ENCODE measurements at places on chromosomes 3 and 15. TPM values are rescaled to one million over a fixed set of nuclear protein-coding genes. Genes with fewer than 3 reads are reported as not detected.

GRCh38 chr3:119205209-119205608, 31.8 kb downstream of the UPK1B start:
- H3K4me1 ChIP-seq: no peaks in the 10 kb centered on the region
- no peak overlapping the region for H3K27ac ChIP-seq
- no peak overlapping the region for H3K4me3 ChIP-seq
- no peak for DNase-seq

GRCh38 chr3:53694046-53694445, 152.2 kb downstream of the CHDH start:
- H3K27me3 ChIP-seq: no peaks in the 10 kb centered on the region
- no peak overlapping the region for H3K4me3 ChIP-seq
- no peaks in the 10 kb centered on the region for H3K4me1 ChIP-seq
- H3K36me3 ChIP-seq: no peaks in the 10 kb centered on the region

The CHRD gene
- total RNA-seq: 26.5 TPM

GRCh38 chr15:45993072-45993471, 358.2 kb downstream of the SQOR start:
- no peaks in the 10 kb centered on the region for H3K36me3 ChIP-seq
- no peak overlapping the region for H3K4me3 ChIP-seq
- H3K4me1 ChIP-seq: no peaks in the 10 kb centered on the region
- H3K27ac ChIP-seq: no peak overlapping the region
- DNase-seq: no peak

The SV2B gene
- 0.36 TPM for total RNA-seq

DNA sequence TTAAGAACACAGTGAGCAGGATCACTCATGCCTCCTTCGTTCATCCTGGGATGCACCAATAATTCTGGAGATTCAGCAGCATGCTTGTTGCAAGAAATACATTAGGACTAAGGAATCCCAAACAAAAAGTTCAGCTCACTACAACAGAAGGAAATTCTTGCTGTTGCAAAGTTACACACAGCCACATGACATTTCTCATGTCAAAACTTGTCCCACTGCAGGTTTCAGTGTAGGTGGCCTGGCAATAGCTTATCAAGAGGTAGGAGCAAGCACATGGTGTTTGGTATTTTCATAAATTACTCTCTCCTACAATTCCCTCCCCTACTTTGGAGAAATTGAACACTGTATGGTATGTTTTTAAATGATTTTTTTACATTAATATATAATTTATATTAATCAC, 399.6 kb upstream of the EPHA3 start:
- no peak overlapping the region for H3K27ac ChIP-seq
- no peaks in the 10 kb centered on the region for H3K36me3 ChIP-seq
- H3K4me1 ChIP-seq: no peaks in the 10 kb centered on the region
- no peak overlapping the region for H3K4me3 ChIP-seq

- peaks cover 33% of the 10 kb centered on the region for H3K4me1 ChIP-seq
- no peaks in the 10 kb centered on the region for H3K27me3 ChIP-seq
- peak overlapping the region; percentile 92 for H3K27ac ChIP-seq
Observed at GRCh38 chr15:41417418-41418195, 712 bp downstream of the RTF1 start.

DNA sequence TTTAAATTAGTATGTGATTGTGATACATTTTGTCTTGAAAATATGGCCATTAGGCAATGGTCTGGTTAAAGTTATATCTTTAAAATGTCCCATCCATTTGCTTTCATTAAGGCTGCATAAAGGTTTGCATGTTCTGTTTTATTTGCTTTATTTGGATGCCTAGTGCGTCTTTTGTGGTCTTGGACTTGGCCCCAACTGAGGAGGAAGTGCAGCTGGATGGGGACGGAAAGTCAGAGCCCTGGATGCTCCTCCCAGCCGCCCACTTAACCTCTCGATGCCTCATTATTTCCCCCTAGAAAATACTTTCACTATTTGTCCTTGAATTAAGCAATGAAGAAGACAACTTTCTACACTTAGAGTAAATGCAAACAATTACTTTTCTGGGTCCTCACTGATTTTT, 898.2 kb downstream of the MCTP2 start:
- no peak for DNase-seq
- H3K4me3 ChIP-seq: no peak overlapping the region

All from spleen (tissue), 13 donors.